ENCODE measurements at places on chromosomes 13 and 19. TPM values are rescaled to one million over a fixed set of nuclear protein-coding genes. Genes with fewer than 3 reads are reported as not detected.
A peak's percentile ranks its signal among the peaks of the same experiment; 100 is the strongest.

GRCh38 chr19:34409189-34410164, 5.3 kb downstream of the PDCD2L start:
- DNase-seq: no peak

DNA sequence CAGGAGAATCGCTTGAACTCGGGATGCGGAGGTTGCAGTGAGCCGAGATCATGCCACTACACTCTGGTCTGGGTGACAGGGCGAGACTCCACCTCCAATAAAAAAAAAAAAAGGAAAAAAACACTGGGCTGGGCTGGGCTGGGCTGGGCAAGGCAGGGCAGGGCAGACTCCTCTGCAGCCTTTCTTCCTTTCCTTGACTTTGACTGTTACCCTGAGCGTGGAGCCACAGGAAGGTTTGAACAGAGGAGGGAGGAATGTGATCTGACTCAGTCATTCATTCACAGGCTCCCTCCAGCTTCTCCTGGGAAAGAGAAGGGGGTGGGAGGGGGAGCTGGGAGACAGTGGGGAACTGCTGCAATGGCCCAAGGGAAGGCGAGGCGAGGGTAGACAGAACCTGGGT, 2.7 kb upstream of the ACTN4 start:
- no peak for DNase-seq

- no peak for DNase-seq
Measured at GRCh38 chr13:25910243-25910642, 141.6 kb downstream of the SHISA2 start.

DNA sequence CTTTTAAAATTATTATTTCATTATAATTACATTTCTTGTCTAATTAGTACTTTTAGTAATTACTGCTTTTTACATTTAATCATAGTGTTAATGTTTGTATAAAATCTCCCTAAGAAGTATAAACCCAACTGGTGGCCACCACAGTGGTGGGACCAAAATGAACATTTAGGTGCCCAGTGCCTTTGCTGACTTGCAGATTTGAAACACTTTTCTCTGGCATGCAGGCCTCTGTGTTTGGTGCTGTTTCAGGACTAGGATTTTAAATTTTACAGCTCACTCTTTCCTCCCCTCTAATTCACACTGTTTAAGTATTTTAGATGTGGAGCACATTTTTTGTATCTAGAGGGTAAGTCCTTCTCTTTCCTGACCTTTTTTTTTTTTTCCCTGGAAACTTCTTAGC, 17.5 kb downstream of the UBAC2 start:
- no peak for DNase-seq

DNA sequence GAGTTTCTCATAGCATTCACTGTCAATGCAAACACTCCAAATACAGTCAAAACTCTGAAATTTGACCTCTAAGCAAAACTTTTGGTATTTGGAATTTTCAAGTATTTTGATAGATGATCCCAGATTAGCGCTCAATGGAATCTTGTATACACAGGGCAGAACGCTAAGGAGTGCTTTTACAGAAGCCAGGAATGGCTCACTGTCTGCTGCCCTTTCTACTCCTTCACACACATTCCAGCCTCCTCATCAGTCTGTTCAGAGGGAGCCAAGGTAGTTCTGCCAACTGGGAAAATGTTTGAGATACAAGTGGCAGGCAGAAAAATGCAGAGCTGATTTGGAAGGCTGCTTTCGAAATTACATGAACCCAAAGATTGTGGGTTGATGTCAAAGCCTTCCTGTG, 4.4 kb upstream of the STARD13 start:
- DNase-seq: no peak

DNA sequence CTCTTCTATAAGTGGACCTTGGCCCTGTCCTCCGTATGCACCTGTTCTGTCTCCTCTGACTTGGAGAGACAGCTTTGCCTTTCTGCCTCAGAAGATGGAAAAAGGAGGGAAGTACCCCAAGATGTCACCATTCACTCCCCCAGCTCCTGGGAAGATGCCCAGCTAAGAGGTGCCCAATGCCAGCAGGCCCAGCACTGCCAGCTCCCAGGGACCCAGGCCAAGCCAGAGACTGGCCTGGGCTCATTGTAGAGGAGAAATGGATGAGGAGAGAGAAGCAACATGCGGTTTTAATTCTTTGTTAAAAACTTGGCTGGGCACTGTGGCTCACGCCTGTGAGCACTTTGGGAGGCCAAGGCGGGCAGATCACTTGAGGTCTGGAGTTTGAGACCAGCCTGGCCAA, 111.5 kb upstream of the ZNF507 start:
- DNase-seq: no peak

- no peak for DNase-seq
Measured at GRCh38 chr13:24863748-24864540, 100.0 kb downstream of the RNF17 start.

DNA sequence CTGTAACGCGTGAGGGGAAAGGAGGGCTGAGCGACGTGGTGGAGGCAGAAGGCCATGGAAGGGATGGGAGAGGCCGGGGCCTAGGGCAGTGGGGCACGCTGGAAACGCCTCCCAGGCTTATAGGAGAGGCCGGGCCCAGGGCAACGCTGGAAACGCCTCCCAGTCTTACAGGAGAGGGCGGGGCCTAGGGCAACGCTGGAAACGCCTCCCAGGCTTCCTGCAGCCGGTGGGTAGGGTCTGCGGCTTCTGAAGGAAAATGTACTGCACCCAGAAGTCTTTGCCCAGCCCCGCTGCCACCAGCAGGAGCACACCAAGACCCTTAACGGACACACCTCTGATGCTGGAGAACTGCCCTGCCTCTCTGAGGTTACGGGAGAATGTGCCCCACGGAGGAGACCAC, 9.1 kb downstream of the CACTIN start:
- peak; percentile 61 for DNase-seq

DNA sequence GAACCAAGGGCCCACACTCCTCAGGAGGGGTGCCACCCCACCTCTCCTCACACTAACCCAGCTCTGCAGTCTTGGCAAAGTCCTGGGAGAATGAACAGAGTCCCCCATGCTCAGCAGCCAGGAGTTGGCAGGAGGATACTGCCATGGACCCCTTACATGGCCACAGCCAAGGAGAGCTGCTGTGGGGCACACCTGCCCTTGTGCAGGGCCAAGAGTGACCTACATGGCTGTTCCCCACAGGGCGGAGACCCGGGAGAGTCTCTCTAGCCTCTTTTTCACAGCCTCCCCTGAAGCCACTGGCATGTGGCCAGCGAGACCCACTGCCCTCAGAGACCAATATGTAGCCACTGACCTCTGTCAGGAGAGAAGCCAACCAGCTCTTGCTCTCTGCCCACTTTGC, 45.9 kb upstream of the VSTM2B start:
- DNase-seq: no peak

GRCh38 chr13:94657167-94657566, 55.2 kb downstream of the SOX21 start:
- no peak for DNase-seq

DNA sequence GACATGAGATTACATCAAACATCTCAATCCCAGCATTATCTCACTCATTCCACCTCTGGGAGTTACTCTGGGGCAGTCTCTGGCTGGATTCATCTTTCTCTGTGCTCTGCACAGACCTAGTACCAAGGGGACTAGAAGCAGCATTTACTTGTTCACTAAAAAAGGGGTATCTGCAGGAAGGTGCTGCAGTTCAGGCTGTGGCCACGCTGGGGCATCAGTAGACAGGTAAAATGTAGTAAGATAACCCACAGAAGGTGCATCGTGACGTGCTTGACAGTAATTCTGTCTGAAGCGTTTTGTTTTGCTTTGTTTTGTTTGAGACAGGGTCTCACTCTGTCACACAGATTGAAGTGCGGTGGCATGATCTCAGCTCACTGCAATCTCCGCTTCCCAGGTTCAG, 29.3 kb downstream of the ZNF564 start:
- DNase-seq: peak; percentile 17

DNA sequence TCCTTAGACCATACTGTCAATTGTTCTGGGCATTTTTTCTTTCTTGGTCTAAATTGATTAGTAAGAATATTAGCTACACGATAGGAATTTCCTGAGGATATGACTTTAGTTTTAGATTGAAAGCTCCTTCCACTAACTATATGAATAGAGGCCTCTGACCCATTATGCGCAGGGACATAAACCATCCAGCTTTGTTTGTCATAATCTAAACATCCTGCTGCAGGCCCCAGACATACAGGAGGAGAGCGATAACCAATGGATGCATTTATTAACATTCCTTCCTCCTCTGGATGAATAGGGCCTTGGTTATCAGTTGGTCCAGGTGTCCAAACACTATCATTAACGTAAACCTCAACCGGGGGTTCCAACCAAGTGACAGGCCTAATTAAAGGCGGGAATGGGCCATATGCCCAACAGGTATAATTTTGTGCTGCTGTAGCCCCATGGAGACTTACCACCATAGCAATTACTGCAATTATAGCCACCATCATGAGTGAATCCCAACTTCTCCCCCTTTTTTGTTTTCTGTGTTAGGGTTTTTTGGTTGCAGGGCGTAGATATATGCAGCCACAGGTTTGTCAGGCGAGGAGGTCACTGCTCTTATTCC, 32.6 kb downstream of the CLEC4M start:
- no peak for DNase-seq

GRCh38 chr13:36344886-36345437, 1.2 kb downstream of the SPART start:
- peak; percentile 41 for DNase-seq

GRCh38 chr19:43467730-43468129, 2.3 kb upstream of the LYPD3 start:
- no peak for DNase-seq

DNA sequence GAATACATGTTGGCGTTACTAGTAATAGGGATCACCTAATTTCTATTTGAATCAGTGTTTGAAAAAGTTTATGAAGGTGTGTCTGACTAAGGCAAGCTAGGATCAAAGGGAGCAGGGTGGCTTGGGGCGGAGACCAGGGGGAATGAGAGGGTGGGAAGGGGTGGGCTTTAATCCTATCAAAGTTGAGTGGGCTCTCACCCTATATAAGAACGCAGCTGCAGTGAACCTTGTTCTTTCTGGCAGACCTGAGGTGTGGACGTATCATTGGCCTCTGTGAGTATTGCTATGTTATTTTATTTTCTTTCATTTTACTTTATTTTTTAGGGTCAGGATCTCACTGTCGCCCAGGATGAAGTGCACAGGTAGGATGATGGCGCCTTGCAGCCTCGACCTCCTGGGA, 37.4 kb downstream of the NLRP12 start:
- DNase-seq: no peak

- DNase-seq: no peak
Measured at GRCh38 chr19:54179921-54180461, 7.0 kb upstream of the TMC4 start.

DNA sequence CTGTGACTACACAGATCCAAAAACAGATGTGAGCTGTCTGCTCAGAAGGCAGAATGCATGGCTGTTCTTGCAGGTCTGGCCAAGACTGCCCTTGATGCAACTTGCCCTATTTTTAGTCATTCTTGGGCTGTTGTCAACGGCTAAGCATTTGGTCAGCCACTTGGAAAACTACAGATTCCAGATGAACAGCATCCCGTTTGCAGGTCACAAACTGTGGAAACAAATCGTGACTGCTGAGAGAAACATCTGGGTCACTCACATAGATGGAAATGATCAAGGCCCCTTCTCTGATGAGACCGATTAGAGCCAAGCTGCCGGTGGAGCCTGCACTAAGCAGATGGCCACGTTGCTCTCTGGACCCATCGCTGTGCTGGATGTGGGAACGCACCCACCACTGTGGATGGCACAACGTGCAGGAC, 15.4 kb upstream of the METTL21C start:
- DNase-seq: no peak

GRCh38 chr13:20526664-20527063, 1.0 kb upstream of the CRYL1 start:
- no peak for DNase-seq

- DNase-seq: peak; percentile 14
Measured at GRCh38 chr13:99361197-99361596, 54.0 kb upstream of the GPR183 start.

DNA sequence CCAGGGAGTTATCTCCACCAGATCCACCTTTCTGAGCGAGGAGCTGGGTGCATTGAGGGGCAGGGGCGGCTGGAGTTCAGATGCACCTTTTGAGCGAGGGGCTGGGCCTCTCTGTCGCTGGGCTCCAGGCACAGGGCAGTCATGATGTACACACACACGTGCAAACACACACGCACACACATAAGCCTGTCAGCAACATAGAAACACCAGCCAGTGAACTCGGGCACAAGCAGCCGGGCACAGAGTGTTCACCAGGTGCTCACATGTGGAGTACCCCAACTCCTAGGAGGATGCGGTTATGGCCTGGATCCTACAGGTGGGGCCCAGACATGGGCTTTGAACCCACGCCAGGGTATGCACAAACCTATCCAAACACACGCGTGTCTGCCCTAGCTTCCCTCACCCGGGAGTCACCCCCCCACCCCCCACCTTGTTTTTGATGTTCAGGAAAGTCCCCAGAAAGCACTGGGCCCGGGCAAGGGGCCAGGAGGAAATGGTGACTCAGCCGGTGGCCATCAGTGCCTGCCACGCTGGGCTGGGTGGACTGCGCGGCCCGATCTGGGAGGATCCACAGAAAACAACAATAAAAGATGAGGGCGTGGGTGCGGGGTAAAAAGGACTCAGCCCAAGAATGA, 13.3 kb downstream of the ARRDC2 start:
- no peak for DNase-seq

DNA sequence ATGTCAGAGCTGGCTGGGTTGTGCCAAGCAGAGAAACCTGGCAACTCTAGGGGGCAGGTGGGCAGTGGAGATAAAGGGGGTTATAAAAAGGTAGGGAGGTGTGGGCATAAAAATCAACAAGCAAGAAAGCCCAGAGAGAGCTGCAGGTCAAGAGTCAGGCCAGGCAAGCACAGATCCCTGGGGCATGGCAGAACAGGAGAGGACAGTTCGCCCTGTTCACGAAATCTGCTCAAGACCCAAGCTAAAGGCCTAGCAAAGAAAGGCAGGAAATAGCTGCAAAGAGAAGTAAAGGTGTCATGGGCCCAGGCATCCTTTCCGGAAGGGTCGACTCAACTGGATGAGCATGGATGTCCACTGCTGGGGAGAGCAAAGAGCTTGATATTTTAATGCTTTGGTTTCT, 3.4 kb downstream of the MBNL2 start:
- DNase-seq: no peak

The CYP4F12 gene
- total RNA-seq: 0.10 TPM

The AP2A1 gene
- total RNA-seq: 77.2 TPM

The DKKL1 gene
- not detected for total RNA-seq

The IGFL1 gene
- total RNA-seq: not detected

The MEIOSIN gene
- not detected for total RNA-seq

The NLRP4 gene
- not detected for total RNA-seq

The MRPL4 gene
- total RNA-seq: 58.7 TPM

The PGLYRP2 gene
- total RNA-seq: not detected

Data from activated CD4-positive, alpha-beta T cell treated with anti-CD3 and anti-CD28 coated beads, Interleukin-2, amount 10 ng/mL, durations not matched to agents 7 days and 5 days (primary cell).